ENCODE measurements at places on chromosomes 1 and 21. TPM values are rescaled to one million over a fixed set of nuclear protein-coding genes. Genes with fewer than 3 reads are reported as not detected.

ASPM gene
- polyA plus RNA-seq = 22.6 TPM

UBXN10 gene
- 6.2 TPM for polyA plus RNA-seq

FCRLB gene
- polyA plus RNA-seq = 2.9 TPM

INSRR gene
- polyA plus RNA-seq = 3.9 TPM

DNA sequence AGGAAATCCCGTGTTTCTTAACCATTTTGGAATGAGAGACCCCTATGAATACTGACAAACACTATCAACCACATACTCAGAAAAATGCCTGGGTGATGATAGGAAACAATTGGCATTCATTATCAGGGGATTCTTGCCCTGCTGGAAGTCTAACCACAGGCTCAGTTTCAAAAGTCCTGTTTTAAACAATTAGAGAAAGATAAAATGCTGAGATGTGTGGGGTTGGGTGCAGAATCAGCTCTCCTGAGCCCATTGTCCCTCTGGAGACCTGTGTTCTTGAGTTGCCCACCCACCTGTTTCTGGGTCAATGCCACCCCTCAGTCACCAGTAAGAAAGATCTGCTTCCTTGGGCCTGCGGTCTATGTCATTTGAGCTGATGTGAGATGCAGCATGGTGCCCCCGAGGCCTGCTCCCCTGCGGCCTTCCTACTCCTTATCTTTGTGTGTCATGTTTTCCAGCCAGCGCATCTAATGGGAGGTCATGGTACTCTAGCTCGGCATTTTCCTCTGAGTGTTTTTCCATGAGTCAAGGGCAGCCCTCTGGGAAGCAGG lies 130.3 kb upstream of the PLXNA2 start:
- DNase-seq = no peak

GRCh38 chr1:221521686-221522085 lies 220.2 kb downstream of the DUSP10 start:
- DNase-seq = no peak

- no peak for DNase-seq
Measured at GRCh38 chr1:154178911-154179811, 12.7 kb downstream of the TPM3 start.

DNA sequence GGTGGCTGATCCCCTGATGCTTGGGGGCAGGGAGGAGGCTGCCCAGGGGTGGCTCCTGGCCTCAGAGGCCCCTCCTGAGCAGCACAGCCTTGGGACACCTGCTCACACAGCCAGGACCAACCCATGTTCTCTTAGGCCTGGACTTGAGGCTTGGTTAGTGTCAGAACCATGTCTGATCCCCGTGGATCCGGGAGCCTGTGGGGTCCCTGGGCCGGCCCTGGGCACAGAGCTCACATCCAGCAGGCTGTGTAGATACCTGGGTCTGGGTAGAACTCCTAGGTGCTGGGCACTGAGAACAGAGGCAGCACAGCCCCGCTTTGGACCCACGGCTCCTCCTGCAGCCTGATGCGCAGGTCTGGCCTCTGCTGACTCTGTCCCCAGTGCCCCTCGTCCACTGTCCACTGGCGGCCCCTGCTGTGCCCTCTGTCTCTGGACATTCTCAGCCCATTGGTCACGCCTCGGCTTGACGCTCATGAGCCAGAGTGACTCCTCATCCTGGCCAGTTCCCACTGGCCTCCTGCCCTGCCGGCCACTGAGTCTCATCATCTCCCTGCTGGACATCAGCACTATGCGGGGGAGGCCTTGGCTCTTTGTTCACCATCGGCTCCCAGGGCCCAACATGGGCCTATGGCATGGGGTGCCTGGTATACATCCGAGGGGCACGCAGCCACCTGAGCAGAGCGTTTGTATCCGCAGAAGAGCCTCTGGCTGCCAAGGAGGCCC lies 70.2 kb downstream of the TRIM11 start:
- no peak for DNase-seq

DNA sequence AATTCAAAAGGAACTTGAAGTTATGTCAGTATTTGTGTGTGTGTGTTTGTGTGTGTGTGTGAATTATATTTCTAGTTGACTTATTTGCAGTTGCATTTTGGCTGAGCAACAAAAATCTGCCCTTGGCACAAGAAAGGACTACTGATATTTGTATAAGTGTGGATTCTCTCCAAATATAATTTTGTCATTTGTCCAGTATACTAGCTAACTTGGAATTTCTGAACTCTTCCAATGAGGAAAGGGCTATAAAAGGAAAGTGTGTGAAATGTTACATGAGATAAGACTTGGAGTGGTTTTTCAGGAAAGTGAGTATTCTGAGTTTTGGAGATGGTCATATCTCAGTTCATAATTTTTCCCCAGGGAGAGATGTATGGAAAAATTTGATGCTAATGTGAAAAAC lies 1384.1 kb upstream of the B3GALT2 start:
- DNase-seq = no peak

DNA sequence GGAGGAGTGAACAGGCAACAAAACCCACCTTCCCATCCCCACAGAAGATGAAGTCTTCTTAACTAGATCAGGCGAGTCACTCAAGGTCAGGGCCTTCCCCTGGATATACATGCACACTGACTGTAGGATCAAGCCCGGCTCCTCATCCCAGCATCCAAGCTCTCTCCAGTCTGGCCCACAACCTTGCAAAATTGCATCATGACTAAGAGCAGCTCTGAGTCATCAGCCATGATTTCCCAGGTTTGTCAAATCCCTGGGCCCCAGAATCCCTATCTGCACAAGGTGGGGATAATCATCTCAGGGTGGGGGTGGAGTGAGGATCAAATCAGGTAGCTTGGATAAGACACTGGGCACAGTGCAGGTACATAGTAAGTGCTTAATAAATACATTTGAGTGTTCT lies 199.3 kb upstream of the GRIK3 start:
- no peak for DNase-seq
